NCI-H2081 treated with DMSO at 0.1 percent for 48 hours (cell line): ENCODE measurements at places on chromosomes 7 and 10.

GRCh38 chr10:114925587-114926586, 12.1 kb upstream of the TRUB1 start:
- no peak for DNase-seq

- no peak for DNase-seq
These were observed 4.2 kb upstream of the TCF7L2 start for GRCh38 chr10:112945811-112946210.

DNA sequence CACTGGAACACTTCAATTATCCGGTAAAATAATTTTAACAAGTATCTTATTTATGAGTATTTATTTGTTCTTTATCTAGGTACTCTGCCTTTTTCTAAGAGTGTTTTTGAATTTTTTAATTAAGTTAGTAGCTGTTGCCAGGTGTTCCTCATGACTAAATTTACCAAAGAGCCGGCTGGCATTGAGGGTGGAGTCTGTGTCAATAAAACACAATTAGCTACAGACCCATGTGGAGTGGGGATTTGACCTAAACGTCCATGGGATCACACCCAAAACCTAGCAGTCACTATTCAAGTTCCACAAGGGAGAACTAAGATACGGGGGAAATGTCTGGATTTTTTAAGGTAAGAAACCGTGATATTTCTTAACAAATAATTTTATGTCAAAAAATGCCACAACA, 9.8 kb downstream of the SLC16A12 start:
- DNase-seq, result no peak

DNA sequence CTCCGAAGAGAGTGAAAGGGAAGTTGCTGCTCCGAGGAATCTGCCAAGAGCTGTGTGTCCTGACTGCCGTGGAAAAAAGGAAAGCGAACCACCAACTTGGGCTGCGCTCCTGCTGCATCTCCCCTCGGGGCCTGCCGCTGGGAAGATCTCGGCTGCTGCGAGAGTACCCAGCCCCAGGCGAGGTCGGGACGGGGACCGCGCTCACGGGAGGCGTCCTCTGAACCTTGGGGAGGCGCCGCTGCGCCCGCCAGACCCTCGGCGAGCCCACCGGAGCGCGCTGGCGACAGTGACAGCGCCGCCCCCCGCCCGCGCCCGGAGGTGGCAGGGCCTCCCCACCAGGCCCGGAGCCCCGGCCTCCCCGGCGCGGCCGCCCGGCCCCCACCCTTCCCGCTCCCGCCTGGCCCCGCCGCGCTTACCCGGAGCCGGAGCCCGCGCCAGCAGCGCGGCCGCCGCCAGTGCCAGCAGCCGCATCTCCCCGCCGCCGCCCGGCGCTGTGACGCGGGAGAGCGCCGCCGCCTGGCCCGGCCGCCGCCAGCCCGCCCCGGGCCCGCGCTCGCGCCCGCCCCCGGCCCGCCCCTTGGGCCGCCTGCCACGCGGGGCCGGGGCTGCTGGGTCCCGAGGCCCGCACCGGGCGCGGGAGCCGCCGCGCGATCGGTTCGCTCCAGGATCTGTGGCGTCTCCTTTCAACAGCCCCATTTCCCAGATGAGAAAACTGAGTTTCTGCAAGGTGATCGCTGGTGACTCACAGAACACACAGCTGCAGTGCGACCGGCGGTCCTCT, at the start of gene VSTM4:
VSTM4 (minus strand) TSS at position 508 of the 781 bp plus-strand sequence; CDS start at position 471, 37 bp downstream.
- DNase-seq, result no peak

DNA sequence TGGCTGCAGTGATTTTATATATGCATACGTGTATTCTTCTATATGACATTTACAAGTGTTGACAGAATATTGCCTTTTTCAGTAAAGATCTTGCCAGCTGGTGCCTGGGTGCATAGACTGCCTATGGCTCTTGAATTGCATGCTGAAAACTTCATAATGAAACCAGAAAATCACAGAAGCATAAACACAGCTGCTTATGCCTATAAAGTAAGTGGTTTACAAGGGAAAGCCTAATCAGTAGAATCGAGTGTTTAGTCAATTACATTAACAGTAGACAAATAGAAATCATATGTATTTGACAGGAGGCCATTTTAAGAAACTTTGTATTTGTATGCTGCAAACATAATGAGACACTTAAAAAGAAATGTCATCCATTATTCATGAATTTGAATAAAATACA, 82.5 kb downstream of the TMEM168 start:
- DNase-seq, result no peak

DNA sequence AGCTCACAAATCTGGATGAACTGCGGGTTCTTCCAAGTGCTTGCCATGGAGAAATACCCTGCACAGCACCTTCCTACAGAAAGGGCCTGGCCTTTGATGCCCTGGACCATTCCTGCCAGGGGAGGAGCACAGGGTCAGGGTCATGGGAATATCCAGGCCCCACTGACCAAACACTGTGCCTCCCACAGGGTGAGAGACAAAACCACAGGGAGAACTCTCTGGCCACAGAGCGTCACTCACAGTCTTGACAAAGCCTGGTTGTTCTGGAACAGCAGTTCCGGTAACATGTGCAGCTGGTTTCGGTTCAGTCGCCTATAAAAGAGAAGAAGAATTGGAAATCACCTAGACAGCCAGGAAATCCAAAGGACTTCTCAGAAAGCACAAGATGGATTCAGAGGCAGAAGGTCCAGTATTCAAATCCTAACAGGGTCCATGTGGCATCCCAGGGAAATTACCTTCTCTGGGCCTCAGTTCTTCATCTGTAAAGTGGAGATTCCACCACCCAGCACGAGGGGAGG, 28.1 kb downstream of the SLIT1 start:
- DNase-seq, result no peak

DNA sequence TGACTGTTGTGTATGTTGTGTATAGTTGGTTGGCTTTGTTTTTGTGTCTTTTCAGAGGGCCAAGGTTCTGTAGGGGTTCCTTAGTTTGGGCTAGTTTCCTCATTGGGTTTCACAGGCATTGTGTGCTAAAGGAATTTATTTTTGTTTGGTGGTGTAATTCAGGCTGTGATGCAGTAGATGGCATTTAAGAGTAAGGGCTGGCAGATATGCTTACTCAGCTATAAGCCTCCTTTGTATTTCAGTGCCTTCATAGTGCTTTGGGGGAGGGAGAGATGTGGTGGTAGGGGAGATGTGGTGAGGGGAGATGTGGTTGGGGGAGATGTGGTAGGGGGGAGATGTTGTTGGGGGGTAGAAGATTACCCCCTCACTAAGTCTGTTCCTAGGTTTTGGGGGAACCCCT, 91.7 kb downstream of the SLC25A40 start:
- DNase-seq, result no peak

DNA sequence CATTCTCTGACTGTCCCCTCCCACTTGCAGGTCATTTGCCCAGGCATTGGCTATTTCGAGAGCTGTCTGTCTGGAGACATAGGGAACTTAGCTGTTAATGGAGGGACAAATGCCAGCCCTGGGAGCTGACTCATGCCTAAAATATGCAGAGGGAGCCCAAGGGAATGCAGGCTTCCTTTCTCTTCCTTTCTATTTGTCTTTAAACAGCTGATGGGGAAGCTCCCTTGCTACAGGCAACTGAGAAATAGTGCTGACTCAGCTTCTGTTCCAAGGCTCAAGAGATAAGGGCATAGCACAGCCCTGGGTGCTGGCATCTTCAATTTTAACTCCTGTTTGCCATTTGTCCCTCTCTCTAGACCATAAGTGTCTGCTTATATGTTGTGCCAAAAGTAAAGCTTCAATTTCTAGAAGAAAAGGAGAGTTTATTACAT, 82.7 kb upstream of the C1GALT1 start:
- no peak for DNase-seq

GRCh38 chr10:107614939-107615685, 450.6 kb upstream of the SORCS1 start:
- DNase-seq, result no peak

GRCh38 chr10:131972474-131973071, 9.2 kb downstream of the BNIP3 start:
- no peak for DNase-seq

GRCh38 chr7:144835155-144835611, 670 bp downstream of the TPK1 start:
- DNase-seq, result peak; percentile 14

DNA sequence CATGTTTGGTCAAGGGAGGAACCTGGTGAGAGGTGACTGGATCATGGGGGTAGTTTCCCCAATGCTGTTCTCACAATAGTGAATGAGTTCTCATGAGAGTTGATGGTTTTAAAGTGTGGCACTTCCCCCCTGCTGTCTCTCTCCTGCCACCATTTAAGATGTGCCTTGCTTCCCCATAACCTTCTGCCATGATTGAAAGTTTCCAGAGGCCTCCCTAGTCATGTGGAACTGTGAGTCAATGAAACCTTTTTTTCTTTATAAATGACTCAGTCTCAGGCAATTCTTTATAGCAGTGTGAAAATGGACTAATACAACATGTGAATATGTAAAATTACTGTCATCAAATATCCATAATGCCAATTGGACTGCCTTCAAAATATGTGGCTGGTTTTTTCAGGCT, 165.5 kb upstream of the TARP start:
- no peak for DNase-seq

- no peak for DNase-seq
These were observed 123.3 kb downstream of the PTPN20 start for GRCh38 chr10:47034441-47035051.

- DNase-seq, result no peak
These were observed 139.5 kb downstream of the MAPK8 start for GRCh38 chr10:48445932-48446331.

GRCh38 chr7:65390588-65390987, 16.9 kb downstream of the ZNF92 start:
- DNase-seq, result no peak

DNA sequence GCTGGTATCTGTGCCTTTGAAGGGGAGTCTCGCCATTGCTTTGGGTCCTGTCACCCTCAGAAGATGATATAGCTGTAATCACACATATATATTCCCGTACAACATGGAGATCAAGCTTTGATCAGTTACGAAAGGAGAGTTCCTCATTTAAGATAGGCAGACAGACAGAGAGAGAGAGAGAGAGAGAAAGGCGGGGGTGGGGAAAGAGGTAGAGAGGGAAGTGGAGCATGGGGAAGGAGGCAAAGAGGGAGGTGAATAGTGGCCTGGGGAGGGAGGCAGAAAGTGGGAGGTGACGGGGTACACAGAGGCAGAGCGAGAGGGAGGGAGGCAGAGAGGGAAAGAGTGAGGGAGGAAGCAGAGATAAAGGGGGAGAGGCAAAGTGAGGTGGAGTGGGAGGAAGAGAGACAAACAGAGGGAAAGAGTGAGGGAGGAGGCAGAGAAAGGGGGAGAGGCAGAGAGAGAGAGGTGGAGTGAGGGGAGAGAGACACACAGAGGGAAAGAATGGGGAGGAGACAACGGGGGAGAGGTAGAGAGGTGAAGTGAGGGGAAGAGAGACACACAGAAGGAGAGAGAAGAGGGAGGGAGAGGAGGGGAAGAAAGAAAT, 44.6 kb upstream of the C1QL3 start:
- DNase-seq, result no peak

DNA sequence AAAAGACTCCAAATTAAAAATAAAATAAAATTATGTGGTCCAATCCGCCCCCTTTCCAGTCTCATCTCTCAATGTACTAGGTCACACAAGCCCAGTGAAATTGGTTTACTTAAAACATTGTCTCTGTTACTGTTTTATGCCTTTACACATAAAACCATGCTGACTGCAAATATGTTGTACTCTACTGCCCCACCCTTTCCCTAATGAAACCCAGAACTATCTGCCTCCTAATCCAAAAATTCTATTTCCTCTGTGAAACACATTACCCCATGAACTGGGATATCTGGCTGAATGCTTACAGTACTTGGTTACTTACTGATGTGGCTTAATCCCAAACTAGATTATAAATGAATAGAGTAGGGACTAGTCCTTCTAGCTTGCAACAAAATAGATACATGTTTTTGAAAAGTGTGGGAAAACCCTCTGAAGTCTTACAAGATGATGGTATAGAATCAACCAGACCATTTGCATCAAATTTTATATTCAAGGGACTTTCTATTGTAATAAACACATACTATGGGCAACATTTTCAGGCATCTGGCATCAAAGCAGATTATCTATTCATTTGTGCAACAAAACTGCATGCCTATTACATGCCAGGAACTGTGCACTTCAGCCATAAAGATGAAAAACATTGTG, 10.0 kb upstream of the KMT2E start:
- no peak for DNase-seq

DNA sequence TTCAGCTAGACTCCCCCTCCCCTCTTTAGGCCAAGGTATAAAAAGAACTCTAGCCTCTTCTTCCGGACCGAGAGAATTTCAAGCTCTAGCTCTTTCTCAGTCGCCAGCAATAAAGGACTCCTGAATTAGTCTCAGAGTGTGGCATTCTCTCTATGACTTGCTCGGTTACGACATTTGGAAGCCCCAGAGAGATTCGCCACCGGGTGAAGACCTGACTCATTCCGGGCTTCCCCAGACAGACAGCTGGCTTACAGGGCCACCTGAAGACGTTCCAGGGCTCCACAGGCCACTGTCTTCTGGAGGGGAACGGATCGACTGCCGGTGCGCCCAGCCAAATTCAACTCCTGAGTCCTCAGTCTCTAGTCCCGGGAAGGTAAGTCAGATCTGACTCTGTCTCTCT, at the start of gene AKR1B15:
AKR1B15 (plus strand) TSS at position 234 of the 400 bp plus-strand sequence. CDS start 15,510 bp downstream, outside the sequence.
- DNase-seq, result no peak

DNA sequence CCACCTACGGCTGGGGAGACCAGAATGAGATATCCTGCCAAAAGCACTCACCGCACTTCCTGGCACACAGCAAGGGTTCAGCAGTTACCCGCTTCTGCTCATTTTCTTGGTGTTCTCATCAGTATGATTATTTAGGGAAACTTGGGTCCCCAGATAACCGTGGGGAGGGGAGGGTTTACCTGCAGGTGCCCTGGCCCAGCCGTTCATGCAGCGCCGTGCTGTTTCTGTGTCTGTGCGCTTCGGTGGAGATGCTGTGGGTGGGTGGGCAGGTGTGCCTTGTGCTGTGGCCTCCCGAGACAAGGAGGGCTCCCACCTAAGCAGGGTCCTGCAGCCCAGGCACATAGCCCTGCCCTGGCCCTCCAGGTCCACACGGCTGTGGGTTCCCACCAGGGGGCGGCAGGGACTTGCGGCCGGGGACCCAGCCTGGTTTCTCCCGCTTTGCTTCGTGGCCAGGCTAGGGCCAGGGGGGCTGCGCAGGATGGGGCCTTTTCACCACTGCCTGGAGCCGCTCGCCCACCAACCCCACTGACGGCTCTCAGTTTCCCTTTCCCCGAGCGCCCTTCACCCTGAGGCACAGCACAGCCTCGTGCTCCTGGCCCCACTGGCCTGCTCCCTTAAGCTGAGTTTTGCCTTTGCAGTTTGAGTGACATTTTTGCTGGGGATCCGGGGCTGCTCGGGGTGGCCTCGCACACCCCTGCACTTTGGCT, 78.5 kb downstream of the LHPP start:
- no peak for DNase-seq

DNA sequence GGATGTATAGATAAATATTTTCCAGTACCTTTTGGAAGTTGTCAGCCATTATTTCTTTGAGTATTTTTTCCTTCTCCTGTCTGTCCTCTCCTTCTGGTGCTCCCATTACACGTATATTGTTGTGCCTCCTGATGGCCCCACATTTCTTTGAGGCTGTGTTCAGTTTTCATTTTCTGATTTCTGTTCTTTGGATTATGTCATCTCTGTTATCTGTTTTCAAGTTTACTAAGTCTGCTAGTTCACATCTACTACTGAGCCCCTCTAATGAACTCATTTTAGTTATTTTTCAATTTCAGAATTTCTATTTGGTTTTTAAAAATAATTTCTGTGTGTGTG, 16.3 kb downstream of the RBM33 start:
- DNase-seq, result no peak
